ENCODE measurements at places on chromosomes 6 and 20.

- no peak for DNase-seq
Measured at GRCh38 chr6:1901556-1901955, 291.8 kb downstream of the FOXC1 start.

DNA sequence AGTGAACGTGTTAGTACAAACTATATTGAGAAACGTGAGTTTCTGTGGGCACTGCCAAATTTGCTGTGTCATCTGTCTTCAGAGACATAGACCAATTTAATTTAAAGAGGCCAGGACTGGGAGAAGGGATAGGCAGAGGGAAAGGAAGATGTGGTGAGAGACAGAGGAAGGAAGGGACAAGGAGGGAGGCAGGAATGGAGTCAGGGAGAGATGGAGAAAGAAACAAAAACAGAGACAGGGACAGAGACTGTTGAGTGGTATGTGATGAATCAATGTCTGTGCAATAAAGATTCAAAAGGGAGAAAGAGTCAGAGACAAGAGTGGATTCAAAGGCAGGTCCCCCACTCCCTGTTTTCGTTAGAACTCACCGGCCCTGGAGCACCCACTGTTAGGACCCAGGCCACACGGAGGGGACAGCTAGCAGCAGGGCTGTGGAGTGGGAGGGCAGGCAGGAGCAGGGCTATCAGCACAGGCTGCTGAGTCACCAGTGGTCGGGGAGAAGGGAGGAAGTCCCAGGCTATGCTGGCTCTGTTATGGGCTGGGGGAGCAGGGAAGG lies 51.6 kb upstream of the CHD6 start:
- no peak for DNase-seq

- DNase-seq = no peak
Measured at GRCh38 chr6:158772851-158773371, 46.3 kb downstream of the EZR start.

- no peak for DNase-seq
Measured at GRCh38 chr20:34403908-34404307, 40.8 kb downstream of the ITCH start.

DNA sequence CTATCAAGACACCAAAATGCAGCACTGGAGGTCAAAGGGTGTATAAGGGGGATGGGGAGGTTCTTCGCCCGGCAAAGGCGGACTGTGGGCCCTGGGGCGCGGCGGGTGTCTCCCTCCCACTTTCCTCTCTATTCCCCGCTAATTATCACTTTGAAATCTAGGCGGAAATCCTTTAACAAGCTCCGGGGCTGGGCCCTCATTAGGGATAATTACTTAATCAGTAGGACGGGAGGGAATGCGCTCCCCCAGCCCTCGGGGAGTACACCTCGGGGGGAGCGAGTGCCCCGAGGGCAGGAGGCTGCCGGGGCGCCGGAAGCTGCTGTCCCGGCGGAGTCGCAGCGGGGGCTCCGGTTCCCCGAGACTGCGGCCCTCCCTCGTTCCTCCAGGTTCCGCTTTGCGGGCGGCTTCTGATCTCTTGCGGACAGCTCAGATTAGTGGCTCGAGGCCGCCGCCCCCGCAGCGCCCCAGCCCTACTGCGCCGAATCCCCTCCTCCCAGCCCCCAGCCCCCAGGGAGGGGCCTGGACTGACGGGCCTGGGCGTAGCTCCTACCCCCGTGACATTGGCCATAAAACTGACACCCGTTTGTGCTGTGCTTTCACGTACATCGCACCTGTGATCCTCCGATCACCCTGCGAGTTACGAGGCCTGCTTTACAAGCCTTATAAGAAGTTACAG lies 14.7 kb downstream of the MUCL3 start:
- DNase-seq = peak; percentile 19

DNA sequence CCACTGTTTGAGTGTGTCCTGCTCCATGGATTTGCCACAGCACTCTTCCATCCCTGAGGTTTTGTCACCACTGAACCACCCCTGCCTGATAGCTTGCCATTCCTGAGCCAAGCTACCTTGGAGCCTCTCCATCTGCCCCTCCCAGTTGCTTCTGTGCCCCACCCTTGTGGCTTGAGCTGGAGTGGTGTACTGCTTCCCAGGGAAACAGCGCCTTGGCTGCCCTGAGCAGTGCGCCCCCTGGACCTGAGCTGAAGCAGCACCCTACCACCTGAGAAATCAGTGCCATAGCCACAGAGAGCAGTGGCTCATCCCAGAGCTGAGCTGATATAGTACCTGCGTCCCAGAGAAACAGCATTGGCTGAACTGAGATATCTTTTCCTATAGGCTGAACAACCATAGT lies 40.3 kb downstream of the IL22RA2 start:
- DNase-seq = no peak

DNA sequence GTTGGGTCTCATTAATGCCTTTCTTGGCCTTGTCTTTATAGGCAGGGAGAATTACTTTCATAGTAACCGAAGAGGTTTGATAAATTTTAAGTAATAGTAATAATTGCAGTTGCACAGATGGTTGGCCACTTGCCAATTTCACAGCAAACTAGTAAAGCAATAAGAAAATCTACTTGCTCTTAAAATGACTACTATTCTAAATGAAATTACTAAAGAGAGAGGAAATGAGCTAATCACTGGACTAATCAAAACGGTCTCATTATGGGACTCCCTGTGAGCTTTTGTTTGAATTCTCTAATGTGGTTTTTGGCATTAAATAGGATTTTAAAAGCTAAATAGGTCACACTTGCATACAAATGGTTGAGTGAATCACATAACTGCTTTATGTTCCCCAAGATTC lies 227.4 kb upstream of the PLN start:
- DNase-seq = no peak

DNA sequence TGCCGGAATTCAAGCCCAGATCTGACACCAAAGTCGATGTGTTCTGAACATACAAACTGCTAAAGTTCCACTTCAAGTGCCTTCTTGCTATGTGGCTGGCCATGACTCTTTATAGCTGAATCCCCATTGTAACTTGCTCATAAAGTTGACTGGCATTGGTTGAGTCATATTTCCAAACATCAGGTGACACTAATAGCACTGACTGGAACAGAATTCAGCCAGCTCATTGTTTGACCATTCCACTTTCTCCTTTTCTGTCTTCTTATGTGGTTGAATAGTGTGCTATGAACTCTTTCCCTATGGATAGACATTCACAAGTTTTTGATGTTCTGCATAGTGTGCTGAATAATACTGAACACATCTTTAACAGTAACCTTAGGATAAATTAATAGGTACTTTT lies 266.2 kb upstream of the ZFP64 start:
- no peak for DNase-seq

DNA sequence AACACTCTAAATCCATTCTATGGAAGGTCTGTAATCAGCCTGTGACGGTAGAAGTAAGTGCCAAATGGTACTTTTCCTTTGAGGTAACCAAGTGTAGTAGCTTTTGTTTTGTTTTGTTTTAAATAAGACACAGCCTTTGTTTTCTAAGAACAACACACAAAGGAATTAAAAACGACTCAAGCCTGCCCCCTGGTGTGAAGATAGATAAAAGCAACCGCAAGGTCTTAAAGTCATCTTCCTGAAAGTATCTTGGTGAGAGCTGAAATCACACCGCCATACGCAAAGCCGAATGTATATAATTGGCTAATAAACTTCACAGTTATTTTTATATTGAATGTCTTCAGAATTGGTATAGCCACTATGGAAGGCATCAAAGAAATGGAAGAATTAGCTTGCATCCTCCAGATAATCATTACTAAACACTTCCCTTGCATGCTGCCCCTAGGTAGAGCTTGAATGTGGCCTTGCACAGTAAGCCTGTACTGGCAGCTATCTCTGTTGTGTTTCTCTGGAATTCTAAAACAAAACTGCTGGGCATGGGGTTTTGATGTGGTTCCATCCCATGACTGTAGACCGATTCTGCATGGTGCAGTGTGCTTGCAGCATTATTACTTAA lies 95.6 kb downstream of the LAMP5 start:
- DNase-seq = peak; percentile 70

GRCh38 chr6:75279418-75279817 lies 5.2 kb downstream of the TMEM30A start:
- DNase-seq = no peak

DNA sequence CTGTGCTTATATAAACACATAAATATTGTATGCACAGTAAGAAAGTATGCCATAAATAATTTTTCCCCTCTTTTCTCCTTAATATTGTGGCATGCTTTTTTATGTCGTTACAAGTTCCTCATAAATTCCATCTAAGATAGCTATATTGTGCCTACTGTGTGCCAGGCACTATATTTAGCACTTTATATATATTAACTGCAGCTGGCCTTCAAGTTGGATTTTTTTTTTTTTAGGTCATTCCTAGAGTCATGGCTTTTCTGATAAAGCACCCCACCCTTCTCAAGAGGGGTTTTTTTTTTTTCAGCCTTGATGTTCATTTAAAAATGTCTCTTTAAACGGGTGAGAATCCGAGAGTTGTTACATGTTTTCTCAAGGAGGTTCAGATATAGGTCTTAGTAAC lies 42.8 kb upstream of the RNF8 start:
- DNase-seq = no peak

GRCh38 chr6:157988700-157989063 lies 7.0 kb downstream of the SYNJ2 start:
- DNase-seq = no peak

- no peak for DNase-seq
Measured at GRCh38 chr6:11213422-11214021, 18.9 kb downstream of the NEDD9 start.

DNA sequence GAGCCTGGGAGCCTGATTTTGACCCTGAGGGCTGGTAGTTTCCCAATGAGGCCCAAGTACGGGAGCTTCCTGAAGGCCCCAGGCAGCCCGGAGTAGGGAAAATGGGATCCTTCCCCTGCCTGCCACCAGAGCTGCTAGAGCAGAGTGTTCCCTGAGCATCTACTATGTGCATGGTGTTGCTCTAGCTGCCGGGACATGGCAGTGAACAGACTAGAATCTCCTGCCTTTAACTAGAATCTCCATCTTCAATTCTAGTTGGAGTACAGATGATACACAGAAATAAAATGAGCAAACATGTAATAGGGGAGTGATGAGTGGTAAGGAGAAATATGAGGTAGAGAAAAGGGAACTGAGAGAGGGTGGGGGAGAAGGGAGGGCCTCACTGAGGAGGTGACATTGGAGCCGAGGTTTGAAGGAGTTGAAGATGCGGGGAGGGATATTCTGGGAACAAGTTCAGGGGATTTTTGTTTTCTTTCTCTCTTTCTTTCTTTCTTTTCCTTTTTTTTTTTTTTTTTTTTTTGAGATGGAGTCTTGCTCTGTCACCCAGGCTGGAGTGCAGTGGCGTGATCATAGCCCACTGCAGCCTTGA lies 18.5 kb downstream of the VSTM2L start:
- DNase-seq = no peak

GRCh38 chr20:51884561-51884960 lies 82.2 kb upstream of the SALL4 start:
- DNase-seq = no peak

DNA sequence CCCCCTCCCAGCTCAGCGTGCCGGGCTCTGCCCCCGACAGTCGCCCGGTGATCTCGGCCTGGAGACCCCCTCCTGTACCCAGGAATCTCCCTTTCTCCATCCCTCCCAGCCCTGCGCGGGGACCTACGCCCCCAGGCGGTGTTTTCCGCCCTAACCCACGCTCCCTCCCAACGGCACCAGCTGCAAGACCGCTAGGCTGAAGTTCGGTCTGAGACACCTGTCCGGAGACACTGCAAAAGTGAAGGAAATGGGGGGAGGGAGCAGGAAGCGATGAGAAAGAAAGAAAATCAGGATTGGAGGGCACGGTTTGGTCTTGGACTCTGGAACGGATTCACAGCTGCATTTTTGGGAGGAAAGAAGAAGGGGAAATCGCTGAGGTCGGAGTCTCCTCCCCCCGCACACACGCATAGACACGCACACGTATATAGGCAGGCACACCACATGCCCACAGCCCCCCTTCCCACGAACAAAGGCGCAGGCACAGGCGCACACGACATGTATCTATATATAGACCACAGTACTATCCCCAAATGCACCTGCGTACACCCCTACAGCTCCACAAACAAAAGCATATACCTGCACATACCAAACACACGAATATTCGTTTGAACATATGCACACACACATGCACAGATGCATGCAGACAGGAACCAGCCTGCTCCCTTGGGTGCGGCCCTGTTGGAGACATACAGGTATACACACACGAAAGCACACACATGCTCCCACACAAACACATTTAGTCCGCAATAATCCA lies 1.0 kb downstream of the SLC32A1 start:
- peak; percentile 52 for DNase-seq

DNA sequence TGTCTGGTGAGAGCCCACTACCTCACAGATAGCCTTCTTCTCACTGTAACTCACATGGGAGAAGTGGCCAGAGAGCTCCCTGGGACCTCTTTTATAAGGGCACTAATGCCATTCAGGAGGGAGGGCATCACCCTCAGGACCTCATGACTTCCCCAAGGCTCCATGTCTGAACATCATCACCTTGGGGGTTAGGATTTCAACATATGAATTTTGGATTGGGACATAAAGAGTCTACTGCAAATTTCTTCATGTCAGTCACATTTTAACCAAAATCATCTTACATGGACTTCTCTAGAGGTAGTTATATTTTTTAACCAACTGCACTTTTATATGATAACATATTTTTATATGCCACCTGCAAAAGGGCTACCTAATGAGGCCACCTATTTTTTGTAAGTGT lies 324.7 kb downstream of the PLCB1 start:
- no peak for DNase-seq

DNA sequence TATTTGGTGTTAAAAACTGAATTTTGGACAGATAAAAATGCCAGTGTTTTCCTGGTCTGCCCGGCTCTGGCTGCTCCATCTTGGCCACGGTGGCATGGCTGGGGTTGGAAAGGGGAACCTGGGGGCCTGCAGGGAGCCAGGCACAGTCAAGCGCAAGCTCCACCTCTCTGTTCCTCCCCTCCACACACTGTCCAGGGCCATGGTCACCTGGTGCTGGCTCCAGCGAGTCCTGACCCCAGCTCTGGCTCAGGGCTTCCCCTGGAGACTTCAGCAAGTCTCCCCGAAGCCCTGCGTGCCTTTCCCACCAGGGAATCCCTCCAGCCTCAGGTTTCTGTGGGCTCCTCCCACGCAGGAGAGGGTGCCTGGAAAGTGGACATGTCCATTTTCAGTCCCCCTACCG lies 298.5 kb downstream of the QKI start:
- DNase-seq = no peak

- DNase-seq = no peak
Measured at GRCh38 chr20:31330893-31331292, 22.5 kb upstream of the DEFB116 start.

DNA sequence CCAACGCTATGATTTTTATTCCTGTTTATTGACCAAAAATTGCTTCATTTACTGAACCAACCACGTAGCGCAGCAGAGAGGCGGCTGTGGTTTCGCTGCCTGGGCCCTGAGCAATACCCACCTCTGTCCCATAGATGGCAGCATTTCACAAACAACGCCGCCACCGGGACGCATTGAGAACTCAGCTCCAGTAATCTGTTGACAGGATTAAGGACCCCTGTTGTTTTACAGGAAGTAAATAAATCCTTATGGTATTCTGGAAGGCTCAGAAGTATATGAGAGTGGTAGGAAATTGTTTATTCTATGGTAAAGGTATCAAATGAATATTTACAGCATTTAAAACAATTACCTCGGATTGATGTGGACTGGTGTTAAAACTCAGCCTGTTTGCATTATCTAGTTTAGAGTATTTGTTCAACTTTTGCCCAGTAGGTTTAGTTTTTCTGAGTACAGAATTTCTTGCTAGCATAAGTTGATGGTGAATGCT lies 547.9 kb upstream of the SLC35B3 start:
- DNase-seq = peak; percentile 80

GRCh38 chr6:30947231-30947630 lies 6.5 kb downstream of the MUCL3 start:
- DNase-seq = no peak

GRCh38 chr6:43628393-43629103 lies 516 bp downstream of the GTPBP2 start:
- peak; percentile 41 for DNase-seq

GRCh38 chr6:71672876-71673275 lies 213.5 kb upstream of the RIMS1 start:
- DNase-seq = no peak

Data from endothelial cell (in vitro differentiated cells).